ENCODE measurements at places on chromosomes 6 and 20.

DNA sequence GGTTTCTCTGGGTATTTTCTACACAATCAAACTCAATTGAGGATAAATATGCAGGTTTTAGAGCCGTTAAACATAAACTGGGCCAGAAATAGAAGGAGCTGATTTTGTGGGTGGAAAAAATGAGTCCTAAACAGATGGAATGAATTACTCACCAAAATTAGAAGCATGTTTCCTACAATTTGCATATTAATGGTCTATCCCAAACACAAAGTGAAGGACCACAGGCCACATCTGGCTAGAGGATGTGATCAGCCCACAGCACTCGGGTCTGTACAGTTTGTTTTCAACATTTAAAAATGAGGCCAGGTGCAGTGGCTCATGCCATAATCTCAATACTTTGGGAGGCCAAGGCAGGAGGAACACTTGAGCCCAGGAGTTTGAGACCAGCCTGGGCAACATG lies 296.3 kb downstream of the PREX1 start:
- DNase-seq: no peak

GRCh38 chr20:47810721-47811347 lies 25.6 kb upstream of the SULF2 start:
- DNase-seq: no peak

DNA sequence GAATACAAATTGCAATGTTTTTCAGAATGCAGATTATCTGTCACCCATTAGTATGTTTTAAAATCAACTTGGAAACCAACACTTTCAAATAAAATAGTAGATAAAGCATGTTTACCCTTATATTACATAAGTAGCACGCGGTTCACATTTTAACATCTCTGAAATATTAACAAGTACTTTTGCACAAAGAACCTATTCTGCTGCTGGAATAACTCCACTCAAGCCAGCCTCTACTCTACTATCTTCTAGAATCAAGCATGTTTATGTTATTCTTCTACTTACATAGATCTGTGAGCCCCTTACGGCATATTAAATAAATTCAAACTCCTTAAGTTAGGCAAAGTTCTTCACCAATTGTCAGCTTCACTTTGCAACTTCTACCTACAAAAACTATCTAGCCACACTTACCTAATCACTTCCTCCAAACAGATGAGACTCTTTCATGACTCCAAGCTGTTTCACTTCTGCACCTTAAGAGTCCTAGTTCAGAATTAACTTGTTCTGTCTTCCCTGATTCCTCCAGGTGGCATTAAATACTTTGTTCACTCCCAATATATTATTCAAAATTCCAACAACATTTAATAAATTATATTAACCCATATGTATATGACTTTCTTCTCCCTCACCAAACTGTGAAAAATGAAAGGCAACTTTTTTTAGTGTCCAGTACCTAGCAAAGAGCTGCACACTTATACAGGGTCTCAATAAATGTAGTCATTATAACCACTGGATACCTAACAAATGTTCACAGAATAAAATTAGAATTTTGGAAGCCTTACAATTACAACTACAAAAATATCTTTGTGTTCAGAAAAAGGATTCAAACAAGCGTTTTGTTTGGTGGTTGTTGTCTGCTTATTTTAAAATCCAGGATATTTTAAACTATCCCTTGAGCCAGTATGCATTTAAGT lies 12.1 kb downstream of the CEP85L start:
- DNase-seq: no peak

- DNase-seq: no peak
Observed at GRCh38 chr20:31691646-31692275, 30.9 kb downstream of the BCL2L1 start.

- no peak for DNase-seq
Observed at GRCh38 chr20:44091026-44091425, 96.0 kb downstream of the JPH2 start.
